Brain (organoid and tissue), 16 donors: ENCODE measurements at places on chromosomes 13 and 19.

- peak; percentile 52 for DNase-seq
Observed at GRCh38 chr13:49367640-49368422, 76.0 kb downstream of the CAB39L start.

- no peak for DNase-seq
Observed at GRCh38 chr13:111550062-111550461, 229.6 kb downstream of the TEX29 start.

- DNase-seq: peak; percentile 38
Observed at GRCh38 chr19:49473868-49474541, at the start of gene FLT3LG. TSS of gene FLT3LG (plus strand) at chr19:49474215. CDS start at chr19:49474640, 425 bp downstream.

DNA sequence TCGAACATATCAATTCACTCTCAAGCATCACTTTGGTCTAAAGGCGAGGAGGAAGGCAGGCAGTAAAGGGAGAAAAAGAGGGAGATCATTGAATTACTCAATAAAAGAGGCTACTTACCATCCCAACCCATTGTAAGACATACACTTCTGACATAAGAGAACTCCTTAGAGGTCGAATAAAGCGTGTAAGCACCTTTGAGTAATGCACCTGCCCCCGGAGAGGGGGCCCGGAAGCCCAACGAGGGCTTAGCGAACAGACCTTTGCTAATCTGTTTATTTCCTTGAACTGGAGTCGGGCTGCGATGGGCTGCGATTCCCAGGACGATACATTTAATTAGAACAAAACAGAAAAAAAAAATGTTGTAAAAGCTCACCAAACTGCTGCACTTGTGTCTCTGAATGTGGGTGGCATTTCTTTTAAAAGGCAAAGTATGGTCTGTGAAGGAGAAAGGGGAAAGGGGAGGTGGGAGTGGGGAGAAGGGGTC lies 3.0 kb downstream of the ZC3H4 start:
- no peak for DNase-seq

DNA sequence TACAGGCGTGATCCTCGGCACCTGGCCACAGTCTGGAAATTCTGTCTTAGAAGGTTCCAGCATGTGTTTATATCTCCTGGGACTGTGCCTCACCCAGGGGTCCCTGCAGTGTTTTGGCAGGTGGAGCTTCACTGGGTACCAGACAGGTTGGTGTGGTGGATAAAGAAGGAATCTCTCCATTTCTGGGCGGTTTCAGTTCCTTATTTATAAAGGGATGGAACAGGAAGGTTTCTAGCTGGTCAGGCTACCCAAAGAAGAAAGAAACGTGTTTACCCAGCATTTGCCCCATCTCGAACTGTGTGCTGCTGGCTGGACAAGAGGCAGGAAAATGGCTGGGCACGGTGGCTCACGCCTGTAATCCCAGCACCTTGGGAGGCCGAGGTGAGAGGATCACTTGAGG lies 9.8 kb downstream of the PNPLA6 start:
- DNase-seq: no peak

DNA sequence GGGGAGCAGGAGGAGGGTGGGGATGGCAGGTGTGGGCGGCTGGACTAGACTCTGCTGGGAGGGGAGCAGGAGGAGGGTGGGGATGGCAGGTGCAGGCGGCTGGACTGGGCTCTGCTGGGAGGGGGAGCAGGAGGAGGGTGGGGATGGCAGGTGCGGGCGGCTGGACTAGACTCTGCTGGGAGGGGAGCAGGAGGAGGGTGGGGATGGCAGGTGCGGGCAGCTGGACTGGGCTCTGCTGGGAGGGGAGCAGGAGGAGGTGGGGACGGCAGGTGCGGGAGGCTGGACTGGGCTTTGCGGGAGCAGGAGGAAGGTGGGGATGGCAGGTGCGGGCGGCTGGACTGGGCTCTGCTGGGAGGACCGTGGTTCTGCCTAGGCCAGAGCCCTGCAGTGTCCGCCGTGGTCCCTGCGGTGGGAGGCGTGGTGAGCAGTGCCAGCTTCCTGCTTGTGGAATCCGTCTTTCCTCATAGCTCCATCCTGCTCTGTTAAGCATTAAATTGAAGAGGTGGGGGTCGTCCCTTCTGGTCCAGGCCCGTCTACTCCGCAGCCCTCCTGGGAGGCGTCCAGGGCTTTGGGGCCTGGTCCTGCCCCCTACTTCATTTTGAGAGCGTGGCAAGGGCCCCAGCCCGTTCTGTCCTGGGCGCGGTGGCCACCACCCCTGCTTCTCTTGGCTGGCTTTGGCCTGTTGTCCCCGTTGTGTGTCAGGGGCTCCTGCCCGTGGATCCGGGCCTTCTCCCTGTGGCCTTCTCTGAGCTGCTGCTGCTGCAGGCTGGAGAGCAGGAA lies 4.7 kb downstream of the SPPL2B start:
- DNase-seq: no peak

DNA sequence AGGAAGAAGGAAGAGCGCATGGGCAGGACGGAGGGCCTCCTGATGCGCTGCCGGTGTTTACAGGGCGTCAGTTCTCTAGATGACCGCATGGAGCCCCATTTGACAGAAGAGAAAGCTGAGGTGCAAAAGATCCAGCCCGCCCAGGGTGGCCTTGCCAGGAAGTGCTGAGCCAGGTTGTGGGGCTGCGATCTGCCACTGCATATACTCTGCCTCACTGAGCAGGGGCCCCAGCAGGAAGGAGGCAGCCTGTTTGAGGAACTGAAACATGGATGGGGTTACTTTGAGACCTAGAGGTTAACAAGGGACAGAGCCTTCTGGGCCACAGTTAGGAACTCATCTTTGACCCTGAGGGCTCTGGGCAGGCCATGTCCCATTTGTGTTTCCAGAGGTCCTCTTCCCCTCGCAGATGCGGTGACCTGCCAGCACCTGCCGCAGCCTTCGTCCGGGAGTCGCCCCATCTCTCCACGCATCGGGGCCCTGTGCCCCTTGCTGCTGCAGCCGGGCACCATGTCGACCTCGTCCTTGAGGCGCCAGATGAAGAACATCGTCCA lies 3.2 kb downstream of the EPN1 start:
- DNase-seq: no peak
